ENCODE measurements at places on chromosomes 16 and 17. TPM values are rescaled to one million over a fixed set of nuclear protein-coding genes. Genes with fewer than 3 reads are reported as not detected.

KRTAP2-2 gene
- not detected for total RNA-seq

- peak; percentile 24 for DNase-seq
These were observed 123.4 kb downstream of the PRKCB start for GRCh38 chr16:23959072-23959751.

GRCh38 chr16:21985524-21985923 lies 15.4 kb downstream of the PDZD9 start:
- no peak for DNase-seq

GRCh38 chr17:60167065-60167741 lies 17.4 kb downstream of the CA4 start:
- no peak for DNase-seq

- no peak for DNase-seq
These were observed 2.8 kb downstream of the WNK4 start for GRCh38 chr17:42783062-42783790.

GRCh38 chr17:21513012-21513570 lies 136.9 kb downstream of the KCNJ12 start:
- peak; percentile 78 for DNase-seq

C1QL1 gene
- 0.87 TPM for total RNA-seq

- DNase-seq: no peak
These were observed 129.8 kb downstream of the NTN1 start for GRCh38 chr17:9151091-9151490.

SLC5A10 gene
- total RNA-seq: not detected

Measured in activated CD4-positive, alpha-beta memory T cell treated with anti-CD3 and anti-CD28 coated beads for 36 hours (primary cell).